T-cell (primary cell): ENCODE measurements at places on chromosomes 5 and 9. TPM values are rescaled to one million over a fixed set of nuclear protein-coding genes. Genes with fewer than 3 reads are reported as not detected.

DNA sequence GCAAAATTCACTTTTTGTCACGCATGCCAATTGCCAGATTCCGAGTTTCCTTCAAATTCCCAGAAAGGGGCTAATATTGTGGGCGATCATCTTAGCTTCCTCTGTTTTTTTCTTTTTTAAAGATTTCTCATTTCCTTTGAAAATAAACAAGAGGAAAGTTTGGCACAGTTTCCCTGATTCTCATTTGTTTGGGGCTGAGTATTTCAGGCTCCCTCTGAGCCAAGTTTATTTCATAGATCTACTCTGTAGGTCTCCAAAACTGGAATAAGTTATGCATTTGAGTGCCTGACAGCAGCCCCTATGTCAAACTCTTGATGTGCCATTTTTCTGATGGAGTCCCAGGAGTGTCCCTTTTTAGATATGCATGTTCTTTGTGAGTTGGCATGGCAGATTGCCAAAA is 1297.2 kb upstream of the WWC1 start:
- DNase-seq: no peak
- no peaks in the 10 kb centered on the region for H3K36me3 ChIP-seq
- no peak overlapping the region for H3K27ac ChIP-seq

GRCh38 chr5:54390015-54390414 is 65.5 kb upstream of the HSPB3 start:
- DNase-seq: no peak
- H3K4me3 ChIP-seq: no peak overlapping the region
- no peaks in the 10 kb centered on the region for H3K4me1 ChIP-seq
- H3K27me3 ChIP-seq: no peaks in the 10 kb centered on the region

The TBC1D2 gene
- 4.5 TPM for total RNA-seq

- no peak for DNase-seq
- H3K36me3 ChIP-seq: no peaks in the 10 kb centered on the region
- H3K4me1 ChIP-seq: no peaks in the 10 kb centered on the region
- H3K4me3 ChIP-seq: no peak overlapping the region
- H3K27ac ChIP-seq: no peak overlapping the region
Observed at GRCh38 chr9:87889882-87890252, 7.2 kb downstream of the SPATA31E1 start.

DNA sequence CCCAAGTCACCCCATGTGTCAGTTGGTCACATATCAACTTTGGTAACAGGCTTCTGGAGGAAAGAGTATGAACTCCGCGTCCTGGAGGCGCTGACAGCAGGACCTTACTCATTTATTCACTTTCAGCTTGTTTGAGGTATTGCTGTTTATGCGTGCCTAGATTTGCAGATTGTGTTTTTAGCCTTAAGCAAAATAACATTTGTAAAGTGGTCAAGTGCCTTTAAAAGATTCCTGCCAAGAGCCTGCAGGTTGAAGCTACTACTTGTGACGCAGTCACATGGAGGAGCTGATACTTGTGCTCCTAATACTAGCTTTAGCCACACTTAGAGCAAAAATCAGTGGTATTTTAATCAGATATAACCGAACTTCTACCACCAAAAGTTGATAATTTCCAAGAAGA is 351.3 kb downstream of the ADGRV1 start:
- no peak overlapping the region for H3K4me3 ChIP-seq
- no peaks in the 10 kb centered on the region for H3K27me3 ChIP-seq
- no peak overlapping the region for H3K27ac ChIP-seq
- no peaks in the 10 kb centered on the region for H3K4me1 ChIP-seq
- no peak for DNase-seq

The IL13 gene
- 0.30 TPM for total RNA-seq
